PC-9 (cell line): ENCODE measurements at places on chromosomes 2 and 18.
A peak's percentile ranks its signal among the peaks of the same experiment; 100 is the strongest.

GRCh38 chr18:3819961-3820360 is 370.0 kb downstream of the TGIF1 start:
- DNase-seq: no peak

DNA sequence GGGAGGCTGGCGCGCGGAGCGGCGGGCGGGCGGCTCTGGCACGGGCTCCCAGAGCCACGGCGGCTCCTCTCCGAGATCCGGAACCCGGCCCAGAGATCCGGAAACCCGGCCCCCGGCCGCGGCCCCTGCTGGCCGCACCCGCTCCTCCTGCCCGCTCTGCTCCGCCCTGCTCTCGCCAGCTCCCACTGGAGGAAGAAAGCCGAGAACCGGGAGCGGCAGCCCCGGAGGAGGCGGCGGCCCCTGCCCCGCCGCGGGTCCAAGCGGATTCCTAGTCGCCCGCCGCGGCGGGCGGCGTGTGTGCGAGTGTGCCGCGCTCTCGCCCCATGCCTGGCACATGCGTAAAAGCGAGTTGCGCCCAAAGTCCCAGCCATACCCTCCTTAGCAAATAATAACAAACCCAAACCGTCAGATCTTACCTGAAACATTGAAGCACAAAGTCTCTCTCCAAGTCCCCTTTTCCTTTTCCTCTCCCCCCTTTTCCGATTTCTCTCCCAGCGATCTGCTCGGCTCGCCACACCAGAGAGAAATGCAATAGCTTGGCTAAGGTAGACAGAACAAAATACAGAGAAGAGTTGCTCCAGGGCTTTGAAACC is 108.7 kb upstream of the KCTD1 start:
- peak; percentile 62 for DNase-seq

DNA sequence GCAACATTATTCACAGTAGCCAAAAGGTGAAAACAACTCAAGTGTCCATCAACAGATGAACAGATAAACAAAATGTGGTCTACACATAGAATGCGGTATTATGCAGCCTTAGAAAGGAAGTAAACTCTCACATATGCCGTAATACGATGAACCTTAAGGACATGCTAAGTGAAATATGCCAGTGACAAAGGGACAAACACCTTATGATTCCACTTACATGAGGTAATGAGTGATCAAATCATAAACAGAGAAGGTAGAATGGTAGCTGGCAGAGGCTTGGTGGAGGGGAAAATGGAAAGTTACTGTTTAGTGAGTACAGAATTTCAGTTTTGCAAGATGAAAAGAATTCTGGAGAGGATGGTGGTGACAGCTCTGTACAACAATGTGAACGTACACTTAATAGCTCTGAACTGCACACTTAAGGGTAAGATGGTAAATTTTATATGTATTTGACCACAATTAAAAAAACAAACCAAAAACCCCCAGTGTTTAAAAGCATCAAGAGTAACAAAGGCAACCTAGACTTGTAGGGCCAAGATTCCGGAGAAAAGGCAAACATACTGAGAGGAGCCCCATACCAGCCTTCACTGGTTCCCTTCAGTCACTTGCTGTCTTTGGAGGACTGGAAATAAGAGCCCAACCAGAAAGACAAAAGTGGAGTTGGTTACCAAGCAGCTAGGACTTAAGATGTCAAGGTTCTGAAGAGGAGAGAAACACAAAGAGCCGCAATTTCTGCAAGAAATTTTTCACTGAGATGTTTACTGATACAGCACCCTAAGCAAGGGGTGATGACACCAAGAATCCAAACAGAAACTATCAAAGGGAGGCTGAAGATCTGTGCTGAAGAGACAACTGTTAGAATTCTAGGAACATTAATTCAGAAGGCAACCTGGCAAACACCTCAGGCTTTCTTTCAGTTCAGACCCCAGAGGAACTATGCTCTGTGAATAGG is 61.3 kb downstream of the CUL3 start:
- DNase-seq: no peak

GRCh38 chr2:238771639-238772038 is 76.2 kb upstream of the TWIST2 start:
- DNase-seq: no peak

DNA sequence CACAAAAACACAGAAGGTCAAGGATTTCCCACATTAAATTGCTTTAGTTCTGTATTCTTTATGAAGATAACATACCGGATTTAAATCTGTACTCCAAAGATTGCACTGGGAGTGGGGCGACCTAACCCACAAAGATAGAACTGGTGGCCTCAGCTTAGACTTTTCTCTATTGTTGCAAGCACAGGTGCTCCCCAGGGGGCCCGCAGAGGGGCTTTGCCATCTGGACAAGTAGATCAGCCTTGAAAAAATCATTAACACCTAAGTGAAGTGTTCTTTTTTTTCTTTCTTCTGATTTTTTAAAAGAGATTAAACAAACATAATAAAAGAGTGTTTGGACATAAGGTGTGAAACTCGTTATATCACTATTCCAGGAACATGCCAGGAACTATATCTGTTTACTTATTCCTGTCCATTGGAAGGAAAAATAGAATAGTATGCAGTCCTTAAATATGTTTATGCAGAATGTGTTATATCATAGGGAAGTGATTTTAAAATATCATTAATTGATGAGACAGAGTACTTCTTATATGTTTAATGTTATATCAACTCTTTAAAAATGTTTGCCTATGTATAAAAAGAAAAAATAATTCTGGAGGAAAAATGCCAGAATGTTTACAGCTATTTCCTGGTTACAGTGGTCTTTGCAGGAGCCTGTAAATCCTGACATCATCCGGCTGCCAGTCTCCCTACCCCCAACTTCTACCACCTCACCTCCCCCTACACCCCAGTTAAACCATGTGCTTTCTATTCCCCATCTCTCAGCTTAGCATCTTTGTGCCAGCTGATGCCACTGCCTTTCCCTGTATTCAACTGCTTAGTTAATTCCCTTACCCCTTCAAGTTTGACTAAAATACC is 679.2 kb downstream of the CNTNAP5 start:
- no peak for DNase-seq

GRCh38 chr2:201985728-201986462 is 47.8 kb upstream of the FZD7 start:
- no peak for DNase-seq

DNA sequence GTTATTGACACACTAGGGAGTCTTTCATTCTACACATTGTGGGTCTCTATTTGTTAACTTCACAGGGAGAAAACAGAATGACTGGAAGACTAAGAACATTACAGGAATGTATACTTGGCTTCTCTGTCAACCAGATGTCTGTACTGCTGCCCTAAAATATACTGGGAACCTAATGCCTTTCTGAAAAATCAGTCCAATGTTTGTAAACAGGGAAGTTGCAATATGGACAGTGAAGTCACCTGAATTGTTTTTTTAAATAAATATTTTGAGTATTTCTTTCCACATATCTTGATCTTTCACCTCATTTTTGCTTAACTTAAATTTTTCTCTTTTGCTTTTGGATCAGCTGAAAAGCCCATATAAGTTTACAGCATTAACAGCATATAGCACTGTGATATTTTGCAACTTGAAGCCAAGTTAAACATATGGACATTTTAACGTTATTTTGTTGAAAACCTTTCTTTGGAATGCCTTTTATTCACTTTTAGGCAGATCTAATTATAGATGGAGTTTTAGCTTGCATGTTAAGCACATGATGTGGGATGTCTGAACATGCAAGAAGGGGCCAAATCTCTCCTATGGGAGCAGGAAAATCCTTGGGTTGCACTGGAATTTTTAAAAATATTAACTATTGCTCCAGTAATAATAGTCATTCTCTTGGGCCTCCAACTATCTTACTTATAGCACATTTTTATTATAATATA is 137.7 kb upstream of the TWIST2 start:
- DNase-seq: no peak

DNA sequence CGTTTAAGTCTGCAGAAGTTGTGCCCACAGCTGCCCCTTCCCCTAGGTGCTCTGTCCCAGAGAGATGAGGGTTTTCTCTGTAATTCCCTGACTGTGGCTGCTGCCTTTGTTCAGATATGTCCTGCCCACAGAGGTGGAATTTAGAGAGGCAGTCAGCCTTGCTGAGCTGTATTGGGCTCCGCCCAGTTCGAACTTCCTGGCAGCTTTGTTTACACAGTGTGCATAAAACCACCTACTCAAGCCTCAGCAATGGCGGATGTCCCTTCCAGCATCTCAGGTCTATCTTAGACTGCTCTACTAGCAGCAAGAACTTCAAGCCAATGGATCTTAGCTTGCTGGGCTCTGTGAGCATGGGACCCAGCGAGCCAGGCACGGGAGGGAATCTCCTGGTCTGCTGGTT is 48.1 kb downstream of the LHCGR start:
- DNase-seq: peak; percentile 57

GRCh38 chr2:75558786-75559679 is 1.7 kb downstream of the EVA1A start:
- peak; percentile 22 for DNase-seq
